Retina (tissue), 1 donor: ENCODE measurements at places on chromosomes 5 and 9.
A peak's percentile ranks its signal among the peaks of the same experiment; 100 is the strongest.

DNA sequence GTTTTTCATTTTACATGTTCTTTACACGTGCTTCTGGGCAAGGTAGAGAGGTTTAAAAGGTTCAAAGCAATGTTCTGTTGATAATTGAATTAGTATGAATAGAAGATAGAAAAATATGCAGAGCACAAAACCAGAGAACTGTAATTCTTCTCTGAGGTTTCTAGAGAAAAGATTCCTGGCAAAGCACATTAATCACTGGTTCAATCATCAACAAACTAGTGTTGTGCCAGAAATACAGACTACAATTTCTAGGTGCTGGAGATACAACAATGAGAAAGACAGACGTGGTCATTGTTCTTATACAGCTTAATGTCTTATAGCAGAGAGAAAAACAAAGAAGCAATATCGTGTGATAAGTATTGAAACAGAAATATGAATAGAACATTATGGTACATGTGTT, 25.5 kb downstream of the MEGF9 start:
- no peak for DNase-seq

DNA sequence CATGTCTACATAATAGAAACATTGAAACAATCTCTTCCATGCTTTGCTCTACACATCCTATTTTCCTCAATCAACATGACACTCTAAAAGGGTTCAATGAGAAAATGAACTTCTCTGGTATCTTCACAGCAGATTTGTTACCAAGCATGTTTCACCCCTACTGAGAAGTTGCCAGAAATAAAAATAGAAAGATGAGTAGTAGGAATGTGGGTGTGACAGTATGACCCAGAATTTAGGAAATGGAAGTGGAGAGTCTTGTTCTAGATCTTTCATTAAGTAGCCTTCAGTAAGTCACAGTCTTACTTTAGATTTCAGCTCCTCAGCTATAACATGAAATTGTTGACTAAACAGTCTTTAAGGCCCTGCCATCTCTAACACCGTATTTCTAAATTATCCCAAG, 581.8 kb downstream of the EFNA5 start:
- DNase-seq: no peak

DNA sequence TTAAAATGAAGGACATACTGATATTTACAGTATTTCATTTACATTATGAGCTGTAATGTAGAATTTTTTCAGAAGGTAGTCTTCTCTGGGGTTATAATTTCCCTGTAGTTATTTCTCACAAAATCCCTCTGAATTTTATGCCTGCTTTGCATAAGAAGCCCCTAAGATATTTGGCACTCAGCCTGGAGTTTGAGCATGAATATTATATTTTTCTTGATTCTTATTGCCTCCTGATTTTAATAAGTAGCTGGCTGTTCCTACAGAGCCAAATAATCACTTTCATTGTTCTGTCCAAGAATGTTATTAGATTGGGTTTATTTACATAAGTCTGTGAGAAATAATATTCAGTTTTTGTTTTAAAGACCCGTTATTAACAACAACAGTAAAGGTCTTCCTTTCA, 195.0 kb downstream of the FER start:
- DNase-seq: no peak

GRCh38 chr5:1793301-1793740, 6.3 kb downstream of the MRPL36 start:
- DNase-seq: no peak

DNA sequence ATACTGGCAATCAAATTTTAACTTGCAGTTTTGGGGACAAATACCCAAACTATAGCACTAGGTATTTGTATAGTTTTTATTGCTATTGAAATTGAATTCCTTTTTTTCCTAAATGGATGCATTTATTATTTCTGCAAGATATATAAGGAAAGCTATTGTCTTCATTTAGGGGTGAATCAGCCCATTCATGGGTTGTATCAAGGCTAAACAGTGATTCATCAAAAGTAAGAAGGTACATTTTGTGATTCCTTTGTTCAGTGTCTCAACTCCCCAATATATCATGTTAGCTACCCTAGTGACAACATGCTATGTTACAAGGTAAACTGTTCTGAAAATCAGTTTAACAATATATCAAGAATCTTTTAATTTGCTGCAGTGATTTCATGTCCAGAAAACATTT, 185.7 kb downstream of the PLK2 start:
- no peak for DNase-seq

DNA sequence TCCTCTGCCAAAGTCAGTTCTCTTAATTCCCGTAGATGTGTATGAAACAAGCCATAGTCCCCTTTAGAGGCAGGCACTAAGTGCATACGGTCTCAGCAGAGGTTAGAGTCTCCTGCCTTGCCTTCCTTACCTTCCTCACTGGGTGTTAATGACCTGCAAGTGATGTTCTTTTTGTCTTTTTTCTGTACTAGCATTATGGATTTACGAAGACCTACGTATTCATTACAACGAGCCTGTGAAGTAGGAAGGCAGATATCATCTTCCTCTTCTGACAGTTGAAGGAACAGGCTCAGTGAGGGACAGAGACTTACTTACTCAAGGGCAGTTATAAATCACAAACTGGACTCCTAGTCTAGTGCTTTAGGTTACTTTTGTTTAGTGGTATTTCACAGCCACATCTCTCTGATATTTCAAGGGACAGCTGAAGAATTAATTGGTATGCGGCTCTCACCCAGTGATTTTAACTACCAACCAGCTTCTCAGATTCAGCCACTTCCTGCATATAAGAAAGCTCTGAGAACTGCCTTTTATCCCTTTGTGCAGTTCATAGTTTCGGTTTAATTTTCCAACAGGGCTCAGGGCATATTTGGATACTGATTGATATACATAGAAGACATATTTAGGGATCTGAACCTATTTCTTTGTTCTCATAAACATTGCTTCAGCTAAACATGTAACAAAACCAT, 85.1 kb upstream of the CKMT2 start:
- DNase-seq: peak; percentile 64

DNA sequence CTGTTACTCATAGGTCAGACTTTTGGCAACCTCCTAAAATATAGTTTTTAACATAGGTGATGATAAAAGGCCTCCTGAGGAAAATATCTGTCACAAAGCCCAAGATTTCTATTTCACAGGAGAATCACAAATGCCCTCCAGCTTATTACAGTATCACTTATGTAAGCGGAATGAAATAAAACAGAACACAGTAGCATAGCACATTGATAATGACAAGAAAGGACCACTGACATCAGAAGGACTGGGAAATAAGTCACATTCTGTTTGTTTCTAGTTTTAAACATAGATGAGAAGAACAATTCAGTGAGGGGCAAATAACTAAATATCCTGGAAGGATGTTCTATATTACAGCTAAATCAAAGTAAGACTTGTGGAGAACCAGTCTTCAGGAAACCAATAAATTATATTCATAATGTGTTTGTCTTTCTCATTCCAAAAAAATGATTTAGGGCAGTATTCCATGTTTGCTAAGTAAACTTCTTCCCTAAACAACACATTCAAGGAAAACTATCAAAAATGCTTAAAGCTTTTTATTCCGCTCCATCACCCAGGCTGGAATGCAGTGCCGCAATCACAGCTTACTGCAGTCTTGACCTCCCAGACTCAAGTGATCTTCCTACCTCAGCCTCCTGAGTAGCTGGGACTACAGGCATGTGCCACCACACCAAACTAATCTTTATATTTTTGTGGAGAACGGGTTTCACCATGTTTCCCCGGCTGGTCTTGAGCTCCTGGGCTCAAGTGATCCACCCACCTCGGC, 20.8 kb upstream of the CTNNAL1 start:
- DNase-seq: no peak

DNA sequence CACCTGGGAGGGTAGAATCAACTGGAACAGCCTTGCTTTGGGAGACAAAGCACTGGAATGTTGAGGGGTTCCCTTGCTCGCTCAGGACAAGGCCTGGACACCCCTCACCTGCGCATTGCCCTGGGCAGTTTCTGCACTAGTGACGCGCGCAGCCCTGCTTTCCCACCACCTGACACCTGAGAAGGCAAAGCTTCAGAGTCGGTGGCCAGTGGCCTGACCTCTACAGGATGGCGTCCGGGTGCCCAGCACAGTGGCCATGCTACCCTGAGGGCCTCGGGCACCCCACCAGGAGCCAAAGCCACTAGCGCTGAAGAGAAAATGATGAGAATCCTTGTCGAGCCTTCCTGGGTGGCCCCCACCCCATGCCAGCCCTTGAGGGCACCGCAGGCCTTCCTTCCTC, 161.3 kb downstream of the OLFM1 start:
- no peak for DNase-seq

- DNase-seq: no peak
These were observed 2.4 kb upstream of the C9orf50 start for GRCh38 chr9:129623331-129623730.

GRCh38 chr9:106843371-106843770, 19.6 kb upstream of the ZNF462 start:
- no peak for DNase-seq

DNA sequence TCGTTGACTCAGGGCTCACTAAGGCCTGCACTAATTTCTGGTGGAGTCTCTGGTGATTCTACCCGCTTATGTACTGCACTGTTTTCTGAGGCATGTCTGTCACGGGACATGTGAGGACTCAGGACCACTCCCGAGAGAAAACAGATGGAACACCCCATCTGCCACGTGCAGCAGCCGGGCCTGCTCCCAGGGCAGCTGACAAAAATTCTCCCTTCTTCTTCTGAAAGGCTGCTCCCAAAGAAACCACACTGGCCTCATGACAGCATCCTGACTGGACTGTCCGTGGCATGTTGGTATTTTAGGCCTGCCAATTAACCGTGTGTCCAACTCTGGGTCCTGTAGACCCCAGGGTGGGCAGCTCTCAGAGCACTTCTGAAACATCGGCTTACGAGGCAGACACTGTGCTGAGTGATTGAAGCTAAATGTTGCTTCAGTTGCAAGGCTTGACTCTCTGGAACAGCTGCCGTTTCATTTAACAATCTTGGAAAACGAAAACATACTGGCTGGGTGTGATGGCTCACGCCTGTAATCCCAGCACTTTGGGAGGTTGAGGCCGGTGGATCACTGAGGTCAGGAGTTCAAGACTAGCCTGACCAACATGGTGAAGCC, 39.0 kb downstream of the FAM240B start:
- DNase-seq: peak; percentile 59

- no peak for DNase-seq
These were observed 169.2 kb downstream of the TTC39B start for GRCh38 chr9:15137658-15138356.

GRCh38 chr9:79584655-79584982, 12.9 kb downstream of the TLE4 start:
- DNase-seq: no peak

DNA sequence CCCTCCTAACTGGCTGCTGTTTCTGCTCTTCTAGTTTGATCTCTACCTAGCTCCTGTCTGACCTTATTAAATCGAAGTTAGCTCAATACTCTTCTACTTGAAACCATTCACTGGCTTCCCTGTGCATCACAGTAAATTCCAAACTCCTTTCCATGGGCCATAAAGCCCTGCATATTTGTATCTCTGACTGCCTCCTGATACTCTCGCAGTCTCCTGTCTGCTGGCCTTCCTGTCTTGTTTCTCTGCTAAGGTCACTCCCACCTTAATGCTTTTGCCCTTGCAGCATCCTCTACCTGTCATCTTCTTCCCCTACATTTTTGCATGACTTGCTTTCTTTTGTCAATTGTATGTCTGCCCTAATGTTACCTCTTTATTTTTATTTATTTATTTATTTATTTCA, 44.8 kb downstream of the SNCAIP start:
- DNase-seq: no peak

DNA sequence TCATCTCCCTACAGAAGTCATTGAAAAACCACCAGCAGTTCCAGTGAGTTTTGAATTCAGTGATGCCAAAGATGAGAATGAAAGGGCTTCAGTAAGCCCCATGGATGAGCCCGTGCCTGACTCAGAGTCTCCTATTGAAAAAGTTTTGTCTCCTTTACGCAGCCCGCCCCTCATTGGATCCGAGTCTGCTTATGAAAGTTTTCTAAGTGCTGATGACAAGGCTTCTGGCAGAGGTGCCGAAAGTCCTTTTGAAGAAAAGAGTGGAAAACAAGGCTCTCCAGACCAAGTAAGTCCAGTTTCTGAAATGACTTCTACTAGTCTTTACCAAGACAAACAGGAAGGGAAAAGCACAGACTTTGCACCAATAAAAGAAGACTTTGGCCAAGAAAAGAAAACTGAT, 90.1 kb downstream of the MAP1B start:
- no peak for DNase-seq

GRCh38 chr5:110045158-110045557, 355.4 kb downstream of the MAN2A1 start:
- no peak for DNase-seq

DNA sequence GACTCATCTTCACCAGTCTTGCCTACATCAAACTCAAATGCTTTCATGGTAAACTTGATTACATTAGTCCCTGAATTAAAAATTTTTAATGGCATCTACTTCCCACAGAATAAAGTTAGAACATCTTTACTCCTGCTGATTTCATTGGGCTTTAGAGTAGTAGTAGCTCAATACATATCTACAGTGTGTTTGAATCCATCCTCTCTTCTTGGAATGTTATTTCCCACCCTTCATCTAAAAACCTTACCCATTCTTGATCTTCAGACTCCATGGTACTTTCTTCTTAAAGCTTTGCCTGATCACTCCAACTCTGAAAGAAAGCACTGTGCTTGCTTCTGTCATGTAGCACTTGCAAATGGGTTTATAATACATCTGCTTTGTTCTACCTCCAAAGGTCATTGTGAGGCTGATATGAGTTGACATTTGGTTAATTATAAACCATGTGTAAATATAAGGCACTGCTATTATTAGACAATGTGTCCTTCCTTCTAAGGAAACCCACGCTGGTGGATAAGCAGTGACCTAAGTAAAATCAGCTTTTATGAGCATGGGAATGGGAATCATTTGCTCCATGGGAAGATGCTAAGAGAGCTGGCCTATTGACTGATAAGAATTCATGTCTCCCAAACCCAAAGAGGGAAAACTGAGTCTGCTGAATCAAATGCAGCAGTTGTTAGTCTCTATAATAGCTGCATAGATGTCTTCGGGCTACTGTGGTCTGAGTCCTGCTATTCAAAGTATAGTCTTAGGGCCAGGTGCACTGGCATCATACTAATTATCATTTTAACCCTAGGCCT, 7.5 kb upstream of the PRLR start:
- DNase-seq: peak; percentile 41

DNA sequence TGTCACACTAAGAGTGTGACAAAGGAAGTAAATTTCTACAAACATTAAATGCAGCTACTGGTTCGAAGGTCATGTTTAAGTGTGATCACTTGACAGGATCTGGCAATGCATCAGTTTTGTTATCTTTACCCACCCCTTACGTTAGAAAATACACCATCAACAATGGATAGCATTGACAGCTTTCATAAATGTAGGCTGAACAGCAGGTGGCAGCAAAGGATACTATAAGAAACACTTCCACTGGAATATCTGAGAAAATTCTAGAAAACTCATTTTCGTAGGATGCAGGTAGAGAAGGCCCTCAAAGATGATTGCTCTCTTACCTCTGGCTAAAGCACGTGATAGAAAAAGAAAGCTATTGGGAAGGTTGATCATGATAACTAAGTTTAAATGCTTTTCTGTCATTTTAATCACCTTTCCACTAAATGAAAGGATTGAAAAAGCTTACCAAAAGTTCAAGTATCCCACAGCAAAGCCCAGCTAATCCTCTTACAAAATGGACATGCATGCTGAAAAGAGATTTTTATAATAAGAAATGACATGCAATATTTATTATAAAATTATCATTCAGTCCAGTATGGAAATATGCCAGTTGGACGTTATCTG, 292.5 kb downstream of the PARP8 start:
- peak; percentile 44 for DNase-seq

- DNase-seq: no peak
These were observed 95.6 kb downstream of the HSPA4 start for GRCh38 chr5:133147411-133147810.

GRCh38 chr9:127580879-127581475, 31.1 kb upstream of the STXBP1 start:
- DNase-seq: no peak
